IMR-90 (cell line): ENCODE measurements at places on chromosomes 6 and 20. TPM values are rescaled to one million over a fixed set of nuclear protein-coding genes. Genes with fewer than 3 reads are reported as not detected.

The SLC17A3 gene
- not detected in 2 replicates for total RNA-seq

- DNase-seq: no peak
These were observed 28.6 kb downstream of the CST8 start for GRCh38 chr20:23519556-23519955.

The SAMHD1 gene
- 14.9 and 19.7 TPM in 2 replicates for total RNA-seq

The HLA-DQA2 gene
- not detected in 2 replicates for total RNA-seq

DNA sequence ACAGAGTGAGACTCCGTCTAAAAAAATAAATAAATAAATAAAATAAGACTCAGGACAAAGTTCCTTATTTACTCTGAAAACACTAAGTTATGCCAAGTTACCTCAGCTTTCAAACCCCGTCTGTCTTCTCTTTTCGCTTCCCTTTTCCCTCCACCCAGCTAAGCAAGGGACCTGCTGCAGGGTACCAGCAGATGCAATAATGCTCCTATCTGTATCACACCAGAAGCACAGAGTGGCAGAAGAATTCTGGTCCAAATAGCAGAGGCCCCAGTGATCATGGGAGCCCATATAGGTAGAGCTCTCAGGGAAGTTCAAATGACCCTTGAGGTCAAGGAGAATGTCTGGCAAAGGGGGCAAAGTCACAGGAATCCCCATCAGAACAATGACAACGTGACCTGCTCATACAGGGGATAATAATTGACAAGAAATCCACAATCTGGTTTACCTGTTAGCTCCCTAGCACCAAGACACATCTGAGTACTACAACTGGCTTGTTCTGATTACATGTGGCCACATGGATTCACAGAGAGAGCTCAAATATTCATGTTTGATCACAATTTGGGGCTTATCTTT, 8.7 kb downstream of the GCM1 start:
- DNase-seq: no peak

DNA sequence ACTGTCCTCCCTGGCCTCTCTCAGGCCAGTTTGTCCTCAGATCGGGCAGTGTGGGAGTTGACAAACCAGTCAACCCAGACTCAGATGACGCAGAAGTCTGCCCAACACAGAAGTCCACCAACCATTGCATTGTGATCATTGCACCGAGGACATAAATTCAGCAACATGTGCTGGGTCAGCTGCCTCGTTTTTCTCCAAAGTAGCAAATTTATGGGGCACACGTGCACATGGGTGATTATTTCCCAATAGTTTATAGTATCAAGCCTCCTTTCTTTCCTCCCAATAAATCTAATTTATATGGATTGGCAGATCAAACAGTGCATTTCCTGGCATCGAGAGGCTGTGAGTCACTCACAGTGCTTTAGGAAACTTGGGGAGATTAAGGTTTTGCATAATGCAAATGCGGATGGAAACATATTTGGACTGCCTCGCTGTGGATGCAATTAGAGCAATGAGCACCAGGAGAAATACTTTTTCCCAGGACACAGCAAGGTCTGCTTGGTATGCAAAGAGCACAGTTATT, 413.7 kb upstream of the SULF2 start:
- no peak for DNase-seq

- peak; percentile 81 for DNase-seq
These were observed 2.9 kb downstream of the ZNF335 start for GRCh38 chr20:45968801-45969711.

The TREM2 gene
- total RNA-seq: not detected in 2 replicates

DNA sequence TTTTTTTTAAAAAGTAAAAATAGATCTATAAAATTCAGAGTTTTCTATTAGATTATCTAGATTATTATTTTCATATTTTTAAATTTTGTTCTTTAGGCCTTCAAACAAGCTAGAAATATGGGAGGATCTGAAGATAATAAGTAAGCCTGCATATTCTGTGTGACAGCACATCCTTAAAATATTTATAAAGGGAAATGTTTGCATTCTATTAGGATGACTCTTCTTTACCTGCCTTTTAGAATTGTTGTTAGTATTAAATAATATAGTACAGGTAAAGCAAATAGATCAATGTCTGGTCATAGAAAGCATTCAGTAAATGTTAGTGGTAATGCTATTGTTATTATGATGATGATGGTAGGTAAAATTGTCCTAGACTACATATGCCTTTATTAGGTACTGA, 17.4 kb downstream of the PEX3 start:
- DNase-seq: no peak

- DNase-seq: no peak
These were observed 145.1 kb downstream of the RIMS1 start for GRCh38 chr6:72031471-72031870.

The TGM3 gene
- total RNA-seq: not detected in 2 replicates

GRCh38 chr6:26531897-26532296, 6.3 kb upstream of the HMGN4 start:
- DNase-seq: no peak

- DNase-seq: peak; percentile 87
These were observed 84.9 kb upstream of the SIM1 start for GRCh38 chr6:100549406-100550167.

DNA sequence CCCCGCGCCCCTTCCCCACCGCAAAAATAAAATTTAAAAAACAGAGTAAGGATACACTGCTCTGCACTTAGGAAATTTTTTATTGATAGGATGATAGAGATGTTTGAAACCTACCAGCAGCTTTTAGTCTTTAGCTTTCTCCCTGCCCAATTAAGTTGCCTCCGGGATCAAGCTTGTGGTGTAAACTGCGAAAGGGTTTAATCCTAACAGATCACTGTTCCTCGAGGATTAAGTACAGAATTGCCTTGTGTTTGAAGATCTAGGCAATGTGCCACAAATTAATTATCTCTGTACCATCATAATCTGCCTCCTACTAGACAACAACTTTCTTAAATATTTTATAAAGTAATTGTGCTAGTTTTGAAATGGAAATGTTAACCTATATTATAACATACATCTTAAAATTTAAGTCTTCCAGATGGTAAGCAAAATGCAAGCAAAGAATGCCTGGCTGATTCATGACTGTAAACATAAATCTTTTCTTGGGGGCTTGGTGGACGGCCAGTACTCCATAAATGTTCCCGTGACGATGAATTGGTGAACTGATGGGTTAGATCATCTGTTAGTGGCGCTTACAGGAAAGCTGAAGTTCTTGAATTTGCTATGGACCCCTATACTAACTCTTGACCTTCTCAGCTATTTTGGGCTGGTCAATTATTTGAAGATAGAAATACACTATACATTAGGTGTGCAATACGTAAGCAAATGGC, 58.0 kb upstream of the ARHGAP18 start:
- DNase-seq: peak; percentile 33

The KIF13A gene
- total RNA-seq: 51.8 and 53.0 TPM in 2 replicates

DNA sequence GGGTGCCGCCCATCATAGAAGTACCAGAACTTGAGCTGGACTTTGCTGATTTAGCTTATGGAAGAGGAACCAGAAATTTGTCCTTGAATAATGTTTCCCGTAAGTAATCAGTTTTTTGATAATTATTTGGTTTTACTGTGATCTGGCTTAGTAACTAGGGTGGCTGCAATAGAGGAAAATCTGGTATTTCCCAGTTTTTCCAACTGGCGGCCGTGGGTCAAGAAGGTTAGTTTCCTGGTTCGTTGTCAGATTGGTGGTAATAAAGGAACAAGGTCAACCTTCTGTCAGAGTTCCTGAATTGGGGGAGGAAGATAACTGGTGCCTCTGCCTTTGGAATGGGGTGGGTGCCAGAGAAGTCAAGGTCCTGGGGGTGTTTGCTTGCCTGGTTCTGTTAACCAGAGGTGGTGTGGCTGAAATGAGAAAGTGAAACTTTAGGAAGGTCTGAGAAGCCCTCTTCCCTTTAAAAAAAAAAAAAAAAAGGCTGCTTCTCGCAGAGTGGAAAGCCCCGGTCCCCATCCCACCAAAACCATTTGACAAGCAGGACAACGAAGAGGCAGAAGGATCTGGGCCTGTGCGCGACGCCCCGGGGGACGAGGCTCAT, at the start of gene CALHM6:
TSS of gene CALHM6 (plus strand) at position 45 of the 601 bp plus-strand sequence. CDS start at position 600, 555 bp downstream.
- DNase-seq: no peak

The ID4 gene
- total RNA-seq: 3.0 and 11.1 TPM in 2 replicates

DNA sequence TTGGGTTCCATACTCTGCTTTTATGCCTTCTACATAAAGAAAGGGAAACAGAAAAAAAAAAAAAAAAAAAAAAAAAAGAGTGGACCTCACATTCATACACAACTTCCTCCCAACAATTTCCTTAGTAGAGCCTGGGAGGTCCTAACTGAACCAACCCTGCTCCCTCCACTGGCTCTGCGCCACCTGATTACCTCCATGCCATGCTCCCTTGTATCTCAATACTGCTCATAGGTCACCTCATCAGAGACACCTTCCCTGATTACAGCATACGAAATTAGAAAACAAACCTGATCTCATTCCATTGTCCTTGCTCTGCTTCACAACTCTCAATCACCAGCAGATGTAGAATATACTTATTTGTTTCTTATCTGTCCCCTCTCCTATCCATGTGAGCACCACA, 134.2 kb upstream of the EYA4 start:
- DNase-seq: no peak

The LY6G6C gene
- not detected in 2 replicates for total RNA-seq

DNA sequence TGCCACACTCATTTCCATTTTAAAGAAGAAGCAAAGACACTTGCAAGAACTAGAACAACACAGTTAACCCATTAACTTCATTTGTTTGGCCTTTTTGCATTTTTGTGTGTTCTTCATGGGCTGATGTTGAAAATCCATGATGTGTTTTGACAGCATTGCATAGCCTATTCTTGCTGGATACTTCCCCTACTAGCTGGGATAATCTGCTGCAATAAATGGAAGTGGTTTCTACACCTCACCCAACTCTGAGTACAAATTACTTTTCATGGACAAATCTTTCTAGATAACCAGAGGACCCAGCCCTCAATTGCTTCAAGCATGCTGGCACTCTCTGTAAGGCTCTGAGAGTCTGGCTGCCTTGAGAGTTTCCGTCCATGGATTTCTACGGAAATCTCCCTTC, 26.5 kb downstream of the CST9L start:
- no peak for DNase-seq

GRCh38 chr20:20430066-20430465, 62.2 kb downstream of the INSM1 start:
- DNase-seq: no peak

DNA sequence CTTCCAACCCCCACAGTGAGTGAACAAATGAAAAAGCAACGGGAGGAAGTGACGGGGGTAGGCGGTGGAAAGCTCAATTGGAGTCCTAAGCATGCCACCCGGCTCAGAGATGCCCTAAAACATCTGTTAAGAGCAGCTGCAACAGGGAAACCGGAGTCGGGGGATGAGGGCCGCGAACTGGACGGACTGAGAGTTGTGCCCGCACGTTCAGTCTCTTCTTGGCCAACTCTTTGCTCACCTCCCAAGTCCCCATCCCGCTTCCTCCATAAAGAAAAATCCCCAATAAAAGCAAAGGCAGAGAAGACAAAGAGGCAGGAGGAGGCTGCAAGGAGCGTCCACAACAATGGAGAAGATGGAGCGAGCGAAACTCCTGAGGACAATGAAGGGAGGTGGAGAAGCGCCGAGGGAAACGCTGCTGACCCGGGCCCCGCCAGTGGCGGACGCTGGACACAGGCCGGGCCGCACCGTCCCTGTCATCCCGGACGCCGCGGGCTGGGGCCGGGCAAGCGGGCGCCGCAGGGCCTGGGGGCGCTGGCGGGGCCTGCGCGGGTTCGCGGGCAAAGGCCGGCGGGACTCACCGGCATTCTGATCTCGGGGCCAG, 600 bp downstream of the SEC63 start:
- peak; percentile 77 for DNase-seq

DNA sequence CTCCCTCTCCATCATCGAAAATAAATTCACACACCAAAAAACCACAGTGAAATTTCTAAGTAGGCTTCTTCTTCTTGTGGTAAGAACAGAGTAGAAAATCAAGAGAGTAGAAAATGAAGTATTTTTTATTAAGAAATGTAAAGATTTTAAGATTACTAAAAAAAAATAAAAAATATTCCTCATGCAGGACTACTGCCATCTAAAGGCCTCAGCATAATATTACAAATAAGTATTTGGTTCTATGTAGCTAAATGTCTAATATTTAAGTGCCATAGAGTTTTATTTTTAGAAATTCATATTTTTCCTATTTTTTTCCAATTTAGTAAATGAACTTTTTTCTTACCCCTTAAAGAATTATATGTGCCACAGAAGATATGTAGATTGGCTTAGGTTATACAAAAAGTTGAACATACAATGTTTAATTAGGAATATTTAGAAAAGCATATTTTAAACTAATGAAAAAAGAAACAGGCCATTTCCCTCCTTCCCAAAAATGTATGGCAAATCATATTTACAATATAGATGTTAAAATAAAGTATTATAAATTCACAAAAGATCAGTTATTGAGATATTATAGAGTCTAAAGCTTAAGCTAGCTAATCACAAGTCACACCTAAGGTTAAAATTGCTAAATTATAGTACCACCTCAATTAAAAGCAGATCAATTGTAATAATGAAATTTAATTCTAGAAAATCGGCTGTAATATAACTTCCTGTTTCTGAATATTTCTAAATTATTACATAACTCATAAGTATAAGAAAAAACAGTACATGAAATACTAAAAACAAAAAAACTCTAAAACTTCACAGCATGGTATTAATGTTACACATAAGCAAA, 3.5 kb upstream of the NT5DC1 start:
- DNase-seq: peak; percentile 44

DNA sequence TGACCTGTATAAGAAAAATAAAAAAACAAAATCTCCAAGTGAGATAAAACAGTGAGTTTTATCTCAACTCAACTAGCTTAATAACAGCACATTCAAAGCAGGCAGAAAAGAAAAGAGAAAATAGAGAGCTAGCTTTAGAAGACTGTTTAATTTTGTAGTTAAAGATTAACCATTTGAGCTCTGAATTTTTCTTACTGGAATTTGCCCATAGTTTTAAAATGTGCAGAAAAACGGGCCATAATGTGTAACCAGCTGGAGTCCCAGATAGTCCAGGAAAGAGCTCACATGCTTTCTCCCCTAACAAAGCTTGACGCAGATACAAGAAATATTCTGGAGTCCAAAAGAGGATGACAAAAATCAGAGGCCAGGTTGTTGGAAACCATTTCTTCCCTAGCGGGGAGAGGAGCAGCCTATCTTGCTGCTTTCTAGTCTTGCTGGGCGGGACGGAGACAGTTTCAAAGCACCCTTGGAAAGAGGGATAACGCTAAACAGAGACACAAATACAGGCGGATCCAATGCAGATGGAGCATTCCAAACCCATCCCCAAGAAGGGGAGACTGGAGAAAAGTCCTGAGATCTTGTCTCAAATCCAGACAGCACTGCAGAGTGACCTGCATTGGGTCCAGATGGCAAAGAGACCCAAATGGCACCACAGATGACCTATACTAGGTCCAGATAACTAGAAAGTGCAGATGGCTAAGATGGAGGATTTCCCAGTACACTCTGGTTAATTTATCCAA, 16.1 kb downstream of the TTK start:
- DNase-seq: no peak

GRCh38 chr6:395432-396125, 4.0 kb downstream of the IRF4 start:
- DNase-seq: no peak

DNA sequence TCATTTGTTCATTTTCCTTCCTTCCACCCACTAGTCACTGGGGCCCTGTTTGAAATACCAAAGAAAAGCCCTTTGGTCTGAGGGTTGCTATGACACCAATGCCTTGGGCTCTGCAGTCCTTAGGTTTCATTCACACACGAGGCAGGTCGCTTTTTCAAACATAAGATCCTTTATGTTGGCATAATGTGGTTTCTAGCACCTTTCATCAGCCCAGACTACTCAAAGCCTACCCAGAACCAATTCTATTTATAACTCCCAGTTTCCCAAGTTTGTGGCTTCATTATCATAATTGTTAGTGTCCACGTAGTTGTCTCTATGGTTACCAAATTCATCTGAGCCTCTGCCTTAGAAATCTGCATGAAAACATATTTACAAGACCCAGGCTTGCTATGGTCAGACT, 6.6 kb upstream of the TP53RK start:
- DNase-seq: peak; percentile 69

GRCh38 chr6:26065952-26066380, 21.3 kb upstream of the HFE start:
- peak; percentile 82 for DNase-seq

The NRSN1 gene
- not detected in 2 replicates for total RNA-seq
